ENCODE measurements at places on chromosomes 16 and 17.

DNA sequence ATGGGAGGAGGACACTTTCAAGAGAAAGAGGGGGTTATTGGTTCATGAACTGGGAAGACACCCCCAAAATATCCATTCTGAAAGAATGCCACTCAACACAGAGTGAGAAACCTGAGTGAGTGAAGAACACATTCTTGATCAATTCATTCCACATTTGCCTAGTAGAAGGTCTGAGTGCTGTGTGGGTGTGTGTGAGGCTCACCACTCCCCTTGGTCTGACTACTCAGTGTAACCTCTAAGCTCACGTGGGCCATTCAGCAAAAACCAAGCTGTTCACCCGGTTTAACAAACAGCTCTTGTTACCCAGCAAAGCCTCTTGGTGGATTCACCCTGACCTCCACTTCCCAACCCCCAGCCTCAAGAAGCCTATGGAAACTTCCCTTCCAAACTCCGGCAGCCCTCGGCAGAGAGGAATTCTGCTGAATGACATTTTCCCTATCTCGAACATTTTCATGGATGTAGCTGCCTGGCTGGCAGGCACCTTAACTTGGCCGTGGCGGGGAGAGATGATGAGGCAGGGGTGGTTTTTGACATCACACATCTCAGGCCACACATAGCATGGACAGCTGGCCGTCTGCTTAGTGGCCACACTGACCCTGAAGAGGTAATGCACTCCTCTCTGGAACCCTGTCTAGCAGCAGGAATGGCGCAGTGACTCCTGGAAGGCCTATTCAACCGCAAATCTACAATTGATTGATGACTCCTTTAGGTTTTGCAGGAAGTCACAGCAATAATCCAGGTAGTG lies 11.6 kb downstream of the ST6GALNAC1 start:
- no peak for DNase-seq

- DNase-seq = no peak
Measured at GRCh38 chr16:63933841-63934240, 1188.0 kb downstream of the CDH11 start.

DNA sequence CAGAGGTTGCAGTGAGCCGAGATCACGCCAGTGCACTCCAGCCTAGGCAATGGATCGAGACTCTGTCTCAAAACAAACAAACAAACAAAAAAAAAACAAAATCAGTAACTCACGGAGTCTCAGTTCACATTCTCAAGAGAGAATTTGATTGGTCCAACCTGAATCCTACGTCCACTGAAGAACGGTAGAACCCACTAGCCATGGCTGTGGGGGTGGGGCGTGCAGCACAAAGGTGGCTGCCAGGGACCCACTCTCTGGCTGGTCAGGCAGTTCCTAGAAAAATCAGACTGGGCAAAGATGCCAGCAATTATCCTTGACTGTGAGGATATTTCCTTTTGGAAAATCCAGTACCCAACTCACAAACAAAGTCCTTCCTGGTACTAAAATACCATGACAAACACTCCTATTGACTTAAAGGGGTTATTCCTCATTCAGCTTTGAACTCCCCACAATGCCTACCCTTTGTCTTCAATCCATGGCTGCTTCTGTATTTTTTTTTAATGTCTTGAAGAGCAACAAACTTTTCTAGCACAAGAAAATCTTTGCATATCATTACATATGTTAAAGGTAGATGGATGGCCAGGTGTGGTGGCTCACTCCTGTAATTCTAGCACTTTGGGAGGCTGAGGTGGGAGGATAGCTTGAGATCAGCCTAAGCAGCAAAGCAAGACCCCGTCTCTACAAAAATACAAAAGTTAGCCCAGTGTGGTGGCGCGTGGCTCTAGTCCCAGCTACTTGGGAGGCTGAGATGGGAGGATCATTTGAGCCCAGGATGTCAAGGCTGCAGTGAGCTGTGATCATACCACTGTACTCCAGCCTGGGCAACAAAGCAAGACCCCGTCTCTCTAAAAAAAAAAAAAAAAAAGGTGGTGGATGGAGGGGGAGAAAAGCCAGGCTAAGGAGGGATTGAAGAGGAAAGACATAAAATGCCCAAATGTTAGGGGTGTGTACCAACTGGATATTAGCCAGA lies 3.8 kb upstream of the POLR3E start:
- DNase-seq = no peak

DNA sequence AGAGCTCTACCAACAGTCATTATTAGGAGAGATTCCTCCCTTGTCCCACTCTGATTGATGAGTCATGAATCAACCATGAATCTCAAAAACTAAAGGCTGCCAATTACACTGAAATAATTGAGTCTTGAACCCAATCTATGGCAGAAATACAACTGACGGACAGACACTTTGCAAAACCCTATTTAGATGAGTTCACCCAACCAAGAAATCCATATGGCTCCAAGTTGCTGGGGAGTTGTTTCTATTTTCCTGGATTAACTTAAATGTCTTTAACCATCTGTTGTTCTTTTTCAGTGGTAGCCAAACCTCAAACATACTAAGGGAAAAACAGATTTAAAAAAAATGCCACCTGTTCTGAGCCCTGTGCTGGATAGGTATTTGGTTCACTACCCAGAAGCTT lies 151.0 kb downstream of the SHISA9 start:
- DNase-seq = no peak

DNA sequence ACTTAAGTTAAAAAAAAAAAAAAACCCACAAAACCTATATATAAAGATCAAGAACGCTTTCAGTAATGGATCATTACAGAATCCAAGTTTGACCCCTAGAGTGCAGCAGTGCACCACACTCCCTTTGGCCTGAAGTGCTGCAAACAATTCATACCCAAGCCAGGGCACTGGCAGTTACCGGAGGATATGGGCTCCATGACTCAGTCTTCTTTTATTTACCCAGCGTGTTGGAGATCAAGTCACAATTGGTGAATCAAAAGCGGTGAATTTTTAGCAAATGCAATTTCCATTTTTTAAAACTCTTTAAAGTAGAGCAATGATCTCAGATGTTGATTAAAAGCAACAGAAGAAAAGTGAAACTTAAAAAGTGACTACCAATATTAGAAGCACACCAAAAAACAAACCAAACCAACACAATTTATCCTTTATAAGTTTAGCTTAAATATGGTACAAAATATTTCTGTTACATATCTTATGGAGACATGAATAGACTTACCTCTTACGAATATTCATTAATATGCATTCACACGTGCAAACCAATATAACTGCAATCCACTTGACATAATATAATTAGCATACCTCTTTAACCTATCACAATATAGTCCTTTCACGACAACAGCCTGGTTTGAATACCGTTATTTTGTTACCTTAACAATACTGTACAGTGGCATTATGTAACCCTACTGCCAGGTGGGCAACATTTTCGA lies 46.3 kb downstream of the ZNF652 start:
- DNase-seq = peak; percentile 51

- DNase-seq = no peak
Measured at GRCh38 chr17:36117505-36118382, 14.1 kb downstream of the CCL4 start.

DNA sequence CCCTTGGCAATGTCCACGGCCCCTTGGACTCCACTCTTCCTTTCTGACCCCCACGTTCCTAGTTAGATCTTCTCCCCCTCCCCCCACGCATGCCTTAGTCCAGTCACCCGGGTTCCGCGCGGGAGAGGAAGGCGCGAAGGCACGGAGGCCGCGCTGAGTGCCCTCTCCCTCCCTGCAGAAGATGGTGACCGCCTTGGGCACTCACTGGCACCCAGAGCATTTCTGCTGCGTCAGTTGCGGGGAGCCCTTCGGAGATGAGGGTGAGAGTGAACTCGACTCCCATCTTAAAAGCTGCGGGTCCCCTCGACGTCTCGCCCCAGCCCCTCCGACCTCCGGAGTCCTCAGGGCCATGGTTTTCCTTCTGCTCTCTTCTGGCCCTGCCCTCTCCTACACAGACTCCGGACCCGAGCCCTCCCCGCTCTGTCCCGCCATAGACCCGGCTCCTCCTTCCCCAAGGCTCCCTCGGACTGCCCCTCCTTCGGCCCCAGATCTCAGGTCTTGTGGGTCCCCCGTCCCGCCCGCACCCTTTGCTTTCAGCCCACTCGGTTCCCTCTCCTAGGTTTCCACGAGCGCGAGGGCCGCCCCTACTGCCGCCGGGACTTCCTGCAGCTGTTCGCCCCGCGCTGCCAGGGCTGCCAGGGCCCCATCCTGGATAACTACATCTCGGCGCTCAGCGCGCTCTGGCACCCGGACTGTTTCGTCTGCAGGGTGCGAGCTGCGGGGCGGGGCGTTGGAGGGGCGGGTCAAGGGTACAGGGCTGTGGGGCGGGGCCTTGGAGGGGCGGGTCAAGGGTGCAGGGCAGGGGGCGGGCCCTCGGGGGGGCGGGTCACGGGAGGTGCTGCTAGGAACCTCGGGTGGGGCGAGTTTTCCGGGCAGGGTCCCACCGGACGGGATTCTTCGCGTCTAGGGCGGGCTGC lies 4.6 kb downstream of the TGFB1I1 start:
- DNase-seq = peak; percentile 72

- no peak for DNase-seq
Measured at GRCh38 chr17:19531780-19532501, 1.7 kb upstream of the SLC47A1 start.

DNA sequence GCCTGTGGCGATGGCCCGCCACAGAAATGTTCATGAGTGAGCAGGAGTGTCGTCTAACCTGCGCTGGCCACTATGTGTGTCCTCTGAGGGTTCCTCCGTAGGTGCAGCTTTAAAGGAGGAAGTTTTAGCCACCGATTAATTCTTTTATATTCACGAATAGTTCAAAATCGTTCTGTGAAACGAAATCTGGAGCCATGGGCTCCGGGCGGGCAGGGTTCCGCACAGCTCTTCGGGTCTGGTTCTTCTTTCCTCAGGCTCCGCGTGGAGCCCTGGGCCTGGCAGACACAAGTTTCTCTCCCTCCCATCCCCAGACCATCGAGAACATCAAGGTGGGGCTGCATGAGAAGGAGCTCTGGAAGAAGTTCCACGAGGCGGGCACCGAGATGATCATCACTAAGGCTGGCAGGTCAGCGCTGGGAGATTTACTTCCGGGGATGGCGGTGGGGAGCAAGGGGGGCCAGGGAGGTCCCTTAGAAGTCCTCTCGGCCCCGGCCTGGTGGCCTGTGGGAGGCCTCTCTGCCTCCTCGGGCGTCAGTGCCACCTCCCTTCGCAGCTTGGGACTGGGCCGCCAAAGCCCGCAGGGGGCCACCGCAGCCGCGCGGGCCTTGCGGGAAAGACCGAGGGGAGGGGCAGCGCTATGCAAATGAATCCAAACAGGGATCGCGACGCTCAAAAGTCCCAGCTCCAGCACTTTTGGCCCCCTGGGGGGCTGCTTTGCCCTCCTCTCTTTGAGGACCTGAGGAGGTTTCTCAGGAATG lies 5.2 kb downstream of the TBX4 start:
- no peak for DNase-seq

GRCh38 chr17:40448639-40449261 lies 5.5 kb downstream of the IGFBP4 start:
- no peak for DNase-seq

All from GM18507 (cell line).